Spinal cord (tissue), 10 donors: ENCODE measurements at places on chromosomes 12 and 14.

DNA sequence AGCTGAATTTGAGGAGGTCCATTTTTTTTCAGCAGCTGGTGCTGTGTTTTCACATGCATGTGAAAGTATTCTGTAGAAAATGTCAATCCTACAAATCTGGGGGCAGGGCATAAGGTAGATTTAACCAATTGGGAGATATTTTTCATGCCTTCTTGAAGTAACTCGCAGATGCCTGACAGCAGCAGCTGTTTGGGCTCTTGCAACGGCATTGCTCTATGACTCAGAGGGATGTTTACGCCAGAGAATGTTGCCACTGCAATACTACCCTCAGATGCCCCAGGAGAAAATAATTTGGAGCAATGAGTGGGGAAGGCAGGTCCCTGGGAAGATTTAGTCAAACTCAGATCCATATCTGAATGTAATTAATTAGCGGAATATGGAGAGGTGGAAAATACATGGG is 42.5 kb upstream of the MYBPC1 start:
- DNase-seq, result no peak

- DNase-seq, result peak; percentile 82
These were observed 10.0 kb downstream of the LRCOL1 start for GRCh38 chr12:132600048-132601032.

DNA sequence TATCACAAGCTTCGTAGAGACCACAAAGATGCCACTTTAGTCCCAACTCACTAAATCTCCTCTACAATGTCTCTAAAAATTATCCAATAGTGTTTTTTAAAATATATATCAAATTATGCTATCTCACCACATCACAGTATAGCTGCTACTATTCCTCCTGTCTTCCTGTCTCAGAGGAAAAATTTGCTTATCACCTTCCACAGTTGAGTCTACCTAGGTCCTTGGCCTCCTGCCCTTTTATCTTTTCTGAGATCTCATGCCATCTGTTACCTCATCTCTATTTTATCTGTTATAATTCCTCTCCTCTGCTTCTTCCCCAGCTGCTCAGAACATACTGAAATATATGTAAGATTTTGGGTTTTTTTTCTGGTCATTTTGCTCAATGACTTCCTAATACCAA is 568.2 kb downstream of the DIO2 start:
- no peak for DNase-seq

DNA sequence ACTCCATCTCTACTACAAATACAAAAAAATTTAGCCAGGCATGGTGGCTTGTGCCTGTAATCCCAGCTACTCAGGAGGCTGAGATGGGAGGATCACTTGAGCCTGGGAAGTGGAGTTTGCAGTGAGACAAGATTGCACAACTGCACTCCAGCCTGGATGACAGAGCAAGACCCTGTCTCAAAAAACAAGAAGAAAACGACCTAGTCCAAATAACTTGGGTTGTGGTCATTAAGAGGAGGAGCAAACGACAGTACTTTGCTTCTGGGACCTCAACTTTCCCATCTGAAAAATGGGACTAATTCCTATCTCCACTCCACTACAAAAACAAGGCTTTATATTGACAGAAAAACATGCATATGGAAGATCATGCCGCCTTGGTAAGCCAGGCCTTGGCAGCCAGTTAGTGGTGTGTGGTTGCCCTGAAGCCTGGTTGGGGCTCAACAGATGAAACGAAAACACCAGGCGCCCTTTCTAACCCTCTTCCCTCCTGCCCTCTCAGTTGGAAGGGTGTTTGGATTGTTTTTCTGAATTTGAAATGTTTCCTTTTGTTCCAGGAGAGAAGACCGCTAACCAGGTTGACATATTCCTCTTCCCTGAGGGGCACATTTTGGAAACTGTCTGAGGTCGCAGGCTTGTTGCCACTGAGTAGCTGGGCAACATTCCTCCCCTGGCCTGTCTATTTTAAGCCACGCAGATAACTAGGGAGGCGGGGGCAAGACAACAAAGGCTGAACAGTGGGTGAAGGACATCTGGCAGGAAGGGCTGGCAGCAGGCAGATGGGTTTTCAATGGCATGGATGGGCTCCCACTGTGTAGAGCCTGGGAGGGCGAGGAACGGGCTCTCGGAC is 13.7 kb upstream of the VPS37B start:
- no peak for DNase-seq

DNA sequence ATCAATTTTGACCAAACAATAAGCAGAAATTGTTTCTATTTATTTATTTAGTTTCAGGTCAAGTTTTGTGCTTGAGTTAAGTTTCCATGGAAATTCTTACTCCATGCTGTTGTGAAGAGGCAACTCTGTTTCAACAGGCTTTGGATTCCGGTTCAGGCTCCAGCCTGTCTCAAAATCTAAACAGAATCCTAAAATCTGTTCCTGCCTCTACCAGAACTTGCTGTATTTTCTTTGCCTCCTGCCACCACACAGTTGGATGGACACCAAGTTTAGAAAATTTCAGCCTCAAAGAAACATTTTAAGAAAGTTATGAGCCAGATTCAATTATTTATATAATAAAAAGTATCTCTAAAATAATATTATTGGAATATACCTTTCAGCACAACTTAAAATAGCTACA is 330.9 kb downstream of the FOXG1 start:
- DNase-seq, result no peak

DNA sequence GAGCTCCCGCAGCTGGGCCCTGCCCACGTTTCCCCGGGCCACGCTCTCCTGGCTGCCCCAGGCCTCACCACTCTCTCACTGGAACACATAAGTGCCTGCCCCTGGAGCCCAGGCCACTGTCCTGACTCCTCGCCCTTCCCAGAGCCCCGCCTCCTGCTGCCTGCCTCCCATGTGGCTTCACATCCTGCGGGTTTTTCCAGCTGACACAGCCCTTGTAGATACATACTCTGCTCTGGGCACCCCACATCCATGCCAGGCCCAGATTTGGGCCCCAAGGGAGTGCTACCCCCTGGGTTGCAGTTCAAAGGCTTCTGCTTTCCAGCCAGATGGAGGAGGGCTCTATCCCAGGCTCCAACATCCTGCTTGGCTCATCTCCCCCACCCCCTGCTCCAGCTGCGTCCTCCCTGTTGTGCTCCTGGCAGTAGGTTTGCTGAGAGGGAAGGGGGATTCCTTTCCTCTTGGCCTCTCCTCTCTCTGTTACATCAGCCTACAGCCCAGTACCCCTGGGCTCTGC is 60.1 kb downstream of the TSPAN9 start:
- no peak for DNase-seq

- no peak for DNase-seq
These were observed 236.2 kb upstream of the FLRT2 start for GRCh38 chr14:85293612-85294234.

DNA sequence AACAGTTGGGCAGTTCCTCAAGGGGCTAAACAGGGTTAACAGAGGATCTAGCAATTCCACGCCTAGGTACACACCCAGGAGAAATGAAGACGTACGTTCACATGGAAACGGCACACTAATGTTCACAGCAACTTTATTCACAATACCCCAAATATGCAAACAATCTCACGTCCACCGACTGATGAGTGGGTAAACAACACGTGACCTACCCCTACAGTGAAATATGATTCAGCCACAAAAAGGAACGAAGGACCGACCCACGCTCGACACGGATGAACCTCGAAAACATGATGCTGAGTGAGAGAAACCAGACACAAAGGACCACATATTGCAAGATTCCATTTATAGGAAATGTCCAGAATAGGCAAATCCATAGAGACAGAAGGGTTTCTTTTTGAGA is 112.7 kb downstream of the NCOR2 start:
- DNase-seq, result no peak

- no peak for DNase-seq
These were observed 85.4 kb upstream of the SOX5 start for GRCh38 chr12:24034894-24035293.

- no peak for DNase-seq
These were observed 36.2 kb downstream of the DLK1 start for GRCh38 chr14:100762901-100763300.

DNA sequence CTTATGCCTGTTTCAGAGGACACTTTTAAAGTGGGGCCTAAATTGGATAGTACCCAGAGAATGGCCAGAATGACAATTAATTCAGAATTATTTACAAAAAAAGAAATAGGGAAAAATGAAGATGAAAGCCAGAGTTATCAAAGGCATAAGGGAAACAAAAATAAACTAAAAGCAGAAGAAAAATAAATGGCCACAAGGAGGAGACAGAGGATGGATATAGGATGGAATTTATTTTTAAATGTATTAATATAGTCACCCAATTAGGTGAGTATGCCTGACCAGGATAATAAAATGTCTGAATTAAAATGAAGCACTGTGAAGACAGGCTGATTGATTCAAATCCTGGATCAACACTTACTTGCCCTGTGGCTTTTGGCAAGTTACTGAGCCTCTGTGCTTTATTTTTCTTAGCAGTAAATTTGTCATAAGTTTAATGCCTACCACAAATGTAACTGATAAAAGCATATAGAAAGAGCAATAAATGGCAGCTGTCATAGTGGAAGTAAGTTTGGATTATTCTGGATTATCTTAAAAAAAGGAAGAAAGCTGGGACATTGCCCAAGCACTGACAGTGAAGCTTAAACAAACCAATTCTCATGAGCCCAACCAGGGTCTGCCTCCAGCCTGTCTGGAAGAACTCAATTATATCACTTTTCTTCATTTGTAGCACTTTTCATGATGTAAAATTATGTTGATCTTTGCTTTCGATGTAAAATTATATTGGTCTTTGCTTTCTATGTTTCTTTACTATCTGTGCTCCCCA is 3.5 kb downstream of the CLEC9A start:
- DNase-seq, result peak; percentile 28

DNA sequence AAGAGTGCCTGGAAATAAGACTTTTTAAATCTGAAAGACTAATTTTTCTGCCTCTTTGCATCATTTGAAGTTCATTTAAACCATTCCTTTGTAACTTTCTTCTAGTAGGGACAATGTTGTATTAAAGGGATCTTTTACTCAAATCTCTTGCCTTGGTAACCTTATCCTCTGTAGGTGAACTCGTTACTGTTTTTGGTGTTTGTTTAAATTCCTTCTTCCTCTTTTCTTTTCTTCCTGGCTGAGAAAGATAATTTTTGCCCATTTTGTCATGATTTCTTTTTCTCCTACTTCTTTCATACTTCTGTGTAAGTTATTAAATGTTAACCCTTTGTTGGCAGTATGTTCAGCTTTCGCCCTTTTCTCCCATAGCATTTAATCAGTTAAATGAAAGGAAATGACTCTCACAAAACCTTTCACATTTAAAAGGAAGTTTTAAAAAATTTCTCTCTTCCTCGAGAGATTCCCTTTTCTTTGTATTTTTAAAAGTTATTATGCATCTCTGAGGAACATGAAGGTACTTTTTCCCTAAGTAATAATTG is 10.3 kb downstream of the VEZT start:
- no peak for DNase-seq

GRCh38 chr12:29131539-29131938 is 17.5 kb upstream of the FAR2 start:
- DNase-seq, result no peak

GRCh38 chr14:80055226-80055625 is 156.1 kb downstream of the DIO2 start:
- no peak for DNase-seq

DNA sequence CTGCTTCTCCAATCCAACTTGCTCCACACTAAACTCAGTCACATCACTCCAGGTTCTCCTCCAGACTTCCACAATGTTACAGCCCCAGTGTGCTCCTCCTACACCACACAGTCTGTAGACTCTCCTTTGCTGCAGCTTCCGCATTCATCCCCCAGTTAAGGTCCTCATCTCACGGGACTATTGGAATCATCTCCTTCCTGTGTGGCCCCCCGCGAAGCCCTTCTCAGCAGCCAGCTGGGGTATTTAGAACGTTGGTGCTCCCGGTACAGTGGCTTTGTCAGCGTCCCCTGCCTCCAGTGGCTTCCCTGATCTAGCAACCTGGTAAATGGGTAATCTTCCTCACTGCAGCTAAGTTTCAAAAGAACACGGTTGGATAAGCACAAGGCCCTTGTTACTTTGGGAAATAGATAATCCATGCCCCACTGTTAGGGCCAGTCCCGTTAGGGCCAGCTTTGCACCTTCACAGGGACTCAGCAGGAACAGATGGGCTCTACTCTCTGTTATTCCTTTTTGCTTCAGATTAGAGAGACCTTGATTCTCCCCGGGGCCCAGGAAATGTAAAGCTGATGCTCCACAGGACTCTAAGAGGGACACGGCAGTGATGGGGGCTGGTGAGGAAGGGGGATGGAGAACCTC is 823 bp upstream of the TSPAN11 start:
- DNase-seq, result no peak
